ENCODE measurements at places on chromosomes 2 and 18. TPM values are rescaled to one million over a fixed set of nuclear protein-coding genes. Genes with fewer than 3 reads are reported as not detected.
A peak's percentile ranks its signal among the peaks of the same experiment; 100 is the strongest.

REG1B gene
- total RNA-seq = not detected

DNA sequence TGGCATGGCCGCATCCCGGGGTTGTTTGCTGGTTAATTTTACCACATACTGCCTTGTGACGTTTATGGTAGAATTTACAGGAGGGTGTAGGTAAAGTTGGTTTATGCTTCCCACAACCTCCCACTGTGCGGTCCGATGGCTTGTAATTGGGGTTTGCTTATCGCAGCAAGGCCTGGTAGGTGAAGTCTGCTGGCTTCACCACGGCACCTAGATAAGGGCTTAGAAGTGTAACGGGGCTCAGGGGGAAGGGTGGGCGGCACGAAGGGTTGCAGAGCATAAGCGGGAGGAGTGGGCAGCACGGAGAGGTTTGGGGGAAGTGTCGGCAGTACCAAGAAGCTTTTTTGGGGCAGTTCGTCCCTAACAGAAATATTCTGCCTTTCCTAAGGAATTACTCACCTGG lies 39.0 kb upstream of the TMEM131 start:
- DNase-seq = no peak

- no peak for DNase-seq
Measured at GRCh38 chr2:231427116-231427515, 31.6 kb downstream of the B3GNT7 start.

GRCh38 chr2:159035790-159036411 lies 67.5 kb downstream of the TANC1 start:
- peak; percentile 56 for DNase-seq

DNA sequence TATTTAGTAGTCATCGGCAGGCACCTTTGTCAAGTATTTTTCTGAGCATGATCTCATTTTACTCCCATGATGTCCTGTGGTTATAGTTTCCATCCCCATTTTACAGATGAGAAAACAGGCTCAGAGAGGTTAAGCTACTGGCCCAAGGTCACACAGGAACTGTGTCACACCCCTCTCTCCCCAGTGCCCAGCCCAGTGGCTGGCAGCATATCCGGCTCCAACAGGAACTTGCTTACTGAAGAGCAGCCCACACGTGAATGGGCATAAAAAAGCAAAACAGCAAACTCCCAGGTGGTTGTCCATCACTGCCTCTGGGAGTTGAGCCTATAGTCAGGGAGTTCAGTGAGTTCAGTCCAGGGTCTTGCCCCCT lies 8.3 kb upstream of the KLF11 start:
- DNase-seq = no peak

- no peak for DNase-seq
Measured at GRCh38 chr2:38658613-38659012, 7.3 kb upstream of the GALM start.

- DNase-seq = no peak
Measured at GRCh38 chr2:200221055-200221955, 85.2 kb upstream of the SPATS2L start.

MALT1 gene
- total RNA-seq = 95.6 TPM

DNA sequence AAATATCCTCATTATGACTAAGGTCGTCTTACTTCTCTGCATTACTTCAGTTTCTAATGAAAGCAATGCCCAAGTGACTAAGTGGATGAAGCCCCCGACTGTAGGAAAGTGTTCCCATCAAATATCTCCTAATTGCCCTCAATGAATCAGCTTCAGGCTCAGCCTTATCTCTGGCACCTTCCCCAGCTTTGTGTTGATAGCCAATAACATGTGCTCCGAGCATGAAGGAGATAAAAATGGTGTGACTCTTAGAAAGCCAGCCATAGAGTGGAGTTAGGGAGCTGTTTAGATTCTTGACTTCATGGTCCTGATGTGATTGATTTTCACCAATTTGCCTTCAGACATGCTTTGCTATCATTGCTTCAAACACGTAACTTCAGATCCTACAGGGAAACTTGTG lies 339.2 kb upstream of the NRP2 start:
- no peak for DNase-seq

- no peak for DNase-seq
Measured at GRCh38 chr18:54232485-54233227, 8.2 kb upstream of the MBD2 start.
